ENCODE measurements at places on chromosomes 16 and 17.

GRCh38 chr17:5506307-5506706, 19.9 kb downstream of the MIS12 start:
- no peak for DNase-seq

DNA sequence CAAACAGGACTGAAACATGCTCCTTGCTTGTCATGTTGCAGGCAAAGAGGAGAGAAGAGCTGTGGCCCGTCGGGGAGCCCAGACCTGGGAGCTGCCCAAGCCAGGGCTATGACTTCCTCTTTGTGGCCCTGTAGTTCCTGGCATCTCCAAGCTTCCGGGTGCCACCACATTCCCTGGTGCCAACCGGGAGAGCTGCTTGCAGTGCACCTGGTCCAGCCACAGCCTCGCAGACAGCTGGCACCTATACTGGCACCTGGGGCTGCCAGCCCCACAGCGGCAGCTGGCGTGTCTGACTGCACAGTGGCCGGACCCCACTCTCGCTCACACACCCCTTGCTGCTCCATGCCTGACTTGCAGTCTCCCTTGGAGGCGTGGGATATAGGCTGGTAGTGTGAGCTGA, 37.1 kb upstream of the FOXJ1 start:
- no peak for DNase-seq

DNA sequence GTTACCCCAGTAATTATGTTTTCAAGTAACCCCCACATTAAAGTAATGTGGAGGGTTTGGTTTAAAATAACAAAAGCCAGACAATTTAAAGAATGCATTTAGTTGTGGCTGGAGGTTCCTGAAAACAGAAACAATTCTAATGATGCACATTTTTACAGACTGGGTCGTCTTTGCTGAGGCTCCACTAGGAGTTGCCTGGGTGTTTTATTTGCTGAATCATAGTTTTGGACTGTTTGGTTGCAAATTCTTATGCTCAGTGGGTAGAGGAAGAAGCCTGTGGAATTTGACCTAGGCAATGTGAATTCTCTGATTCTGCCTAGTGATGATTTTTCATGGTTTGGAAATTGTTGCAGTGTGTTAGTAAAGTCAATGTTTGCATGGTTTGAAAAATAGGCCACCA, 16.3 kb downstream of the SHISA9 start:
- no peak for DNase-seq

DNA sequence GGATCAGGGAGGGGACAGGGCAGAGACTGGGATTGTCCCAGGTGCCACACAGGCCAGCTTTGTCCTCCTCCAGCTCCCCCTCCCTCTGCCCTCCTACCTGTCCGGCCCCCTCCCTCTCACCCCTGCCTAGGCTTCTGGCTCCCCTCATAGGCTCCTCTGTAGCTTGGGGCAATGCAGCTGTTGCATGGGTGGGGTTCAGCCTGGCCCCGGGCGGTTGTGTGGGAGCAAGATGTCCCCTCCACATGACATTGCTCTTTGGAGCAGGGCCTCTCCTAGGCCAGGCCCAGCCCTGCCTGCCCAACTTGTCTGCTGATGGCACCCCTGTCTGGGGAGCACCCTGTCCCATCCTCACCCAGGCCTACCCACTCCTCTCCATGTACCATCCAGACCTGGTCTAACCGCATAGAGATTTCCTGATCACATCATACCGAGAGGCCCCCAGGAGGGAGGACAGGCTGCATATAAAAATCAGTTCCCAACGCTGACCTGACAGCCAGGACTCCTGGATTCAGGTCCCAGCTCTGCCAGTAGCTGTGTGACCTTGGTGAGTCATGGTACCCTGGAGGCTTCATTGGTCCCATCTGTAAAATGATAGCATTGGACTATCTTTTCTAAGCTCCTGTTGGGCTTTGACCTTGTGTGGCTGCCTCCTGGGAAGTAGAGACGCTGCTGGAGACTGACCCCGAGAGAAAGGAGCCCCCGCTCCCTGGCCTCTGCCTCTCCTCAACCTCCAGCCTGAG, 48.8 kb upstream of the DLX4 start:
- DNase-seq: no peak

- DNase-seq: no peak
Observed at GRCh38 chr16:12459391-12460063, 344.2 kb downstream of the CPPED1 start.
